Activated naive CD4-positive, alpha-beta T cell treated with anti-CD3 and anti-CD28 coated beads, Interleukin-2, amount 50 U/mL, for 16 hours (primary cell): ENCODE measurements at places on chromosomes 11 and 22.

DNA sequence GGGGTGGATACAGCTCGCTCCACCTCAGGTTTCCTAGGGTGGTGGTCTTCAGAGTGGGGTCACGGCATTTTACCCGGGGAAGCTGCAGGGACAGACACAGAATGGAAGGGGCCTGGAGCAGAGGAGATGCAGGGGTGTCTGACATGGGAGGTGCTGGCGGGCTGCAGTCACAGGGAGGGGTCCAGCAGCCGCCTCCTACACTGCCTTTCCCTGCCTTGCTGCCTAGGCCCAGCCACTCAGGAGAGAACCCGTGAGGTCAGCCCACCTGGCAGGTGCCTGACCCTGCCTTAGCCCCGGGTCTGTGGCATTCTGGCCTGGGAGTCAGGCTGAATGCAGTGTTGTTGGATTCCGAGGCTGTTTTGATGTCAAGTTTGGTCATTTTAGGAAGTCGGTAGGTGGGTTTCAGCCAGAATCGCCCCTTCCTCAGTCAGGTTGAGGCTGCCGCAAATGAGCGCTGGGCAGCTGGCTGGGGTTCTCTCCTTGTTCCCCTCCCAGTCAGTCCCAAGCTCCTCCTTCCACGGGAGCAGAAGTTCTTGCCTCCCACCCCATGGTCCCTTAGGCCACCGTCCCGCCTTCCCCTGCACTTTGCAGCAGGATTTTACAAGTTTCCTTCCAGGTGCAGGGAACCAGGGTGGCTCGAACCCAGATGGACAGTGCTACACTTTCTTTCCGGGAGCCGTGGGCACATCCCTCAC is 294.5 kb downstream of the TBC1D22A start:
- DNase-seq, result no peak

DNA sequence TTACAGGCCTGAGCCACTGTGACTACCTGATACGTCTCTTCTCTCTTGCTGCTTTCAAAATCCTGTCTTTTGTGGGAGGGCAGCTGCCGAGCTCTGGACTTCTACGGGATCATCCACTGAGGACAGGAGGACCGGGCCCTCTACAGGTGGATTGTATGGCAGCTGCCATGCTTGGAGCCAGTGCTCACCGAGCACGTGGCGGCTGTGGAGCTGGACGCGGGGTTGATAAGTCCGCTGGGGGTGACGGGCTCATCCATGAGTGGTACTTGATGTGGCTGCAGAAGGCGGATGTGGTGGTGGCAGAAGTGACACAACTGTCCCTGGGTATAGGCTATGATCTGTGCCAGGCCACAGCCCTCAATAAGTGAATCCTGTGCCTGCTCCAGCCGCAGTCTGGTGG is 1.8 kb upstream of the CYP2D6 start:
- DNase-seq, result no peak

- no peak for DNase-seq
These were observed 326.9 kb downstream of the CTTN start for GRCh38 chr11:70725278-70725677.

DNA sequence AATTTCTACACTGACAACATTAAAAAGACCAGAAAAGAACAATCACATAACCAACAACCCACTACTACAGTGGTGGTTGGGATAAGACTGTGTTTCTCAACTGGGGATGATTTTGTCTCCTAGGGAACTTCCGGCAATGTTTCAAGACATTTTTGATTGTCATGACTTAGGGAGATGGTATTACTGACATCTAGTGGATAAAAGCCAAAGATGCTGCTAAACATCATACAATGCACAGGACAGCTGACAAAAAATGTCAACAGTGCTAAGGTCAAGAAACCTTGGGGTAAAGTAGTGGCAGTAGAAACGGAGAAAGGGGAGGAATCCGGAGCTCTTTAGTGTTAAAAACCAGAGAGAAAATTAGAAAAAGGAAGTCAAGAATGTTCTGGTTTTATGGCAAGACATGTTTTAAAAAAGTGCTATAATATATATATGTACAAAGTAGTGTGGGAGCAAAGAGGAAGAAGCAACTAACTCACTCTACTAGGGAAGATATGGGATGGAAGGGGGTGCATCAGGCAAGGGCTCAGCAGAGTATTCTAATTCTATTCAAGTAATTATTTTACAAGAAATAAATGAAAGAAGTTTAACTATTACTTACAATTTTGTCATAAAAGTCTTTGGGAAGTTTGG is 37.2 kb downstream of the CKAP5 start:
- DNase-seq, result no peak

DNA sequence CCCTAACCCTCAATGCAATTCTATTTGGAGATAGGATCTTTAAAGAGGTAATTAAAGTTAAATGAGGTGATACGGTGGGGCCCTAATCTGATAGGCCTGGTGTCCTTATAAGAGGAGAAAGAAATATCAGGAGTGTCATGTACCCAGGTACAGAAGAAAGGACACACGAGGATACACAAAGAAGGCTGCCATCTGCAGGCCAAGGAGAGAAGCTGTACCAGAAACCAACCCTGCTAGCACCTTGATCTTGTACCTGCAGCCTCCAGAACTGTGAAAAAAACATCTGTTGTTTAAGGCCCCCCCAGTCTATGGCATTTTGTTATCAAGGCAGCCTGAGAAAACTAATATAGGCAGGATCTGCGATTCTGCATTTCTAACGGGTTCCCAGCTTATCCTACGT is 44.2 kb downstream of the FBXO7 start:
- DNase-seq, result no peak

DNA sequence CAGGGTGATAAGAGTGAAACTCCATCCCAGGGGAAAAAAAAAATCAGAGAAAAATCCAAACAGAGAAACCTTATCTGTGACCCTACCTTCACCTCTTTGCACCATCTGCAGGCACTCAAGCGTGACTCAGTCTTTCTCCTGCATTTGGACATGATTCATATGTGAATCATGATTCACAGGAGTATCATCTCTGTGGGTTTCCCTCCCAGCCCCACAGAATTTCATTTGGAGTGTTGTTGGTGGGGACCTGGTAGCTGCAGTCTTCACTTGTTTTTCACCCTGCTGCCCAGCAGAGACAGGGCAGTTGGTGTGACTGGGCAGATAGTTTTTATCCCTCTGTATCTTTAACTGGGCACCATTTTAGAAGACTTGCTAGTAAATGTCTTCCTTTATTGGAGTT is 75.7 kb downstream of the DEPDC5 start:
- peak; percentile 51 for DNase-seq

DNA sequence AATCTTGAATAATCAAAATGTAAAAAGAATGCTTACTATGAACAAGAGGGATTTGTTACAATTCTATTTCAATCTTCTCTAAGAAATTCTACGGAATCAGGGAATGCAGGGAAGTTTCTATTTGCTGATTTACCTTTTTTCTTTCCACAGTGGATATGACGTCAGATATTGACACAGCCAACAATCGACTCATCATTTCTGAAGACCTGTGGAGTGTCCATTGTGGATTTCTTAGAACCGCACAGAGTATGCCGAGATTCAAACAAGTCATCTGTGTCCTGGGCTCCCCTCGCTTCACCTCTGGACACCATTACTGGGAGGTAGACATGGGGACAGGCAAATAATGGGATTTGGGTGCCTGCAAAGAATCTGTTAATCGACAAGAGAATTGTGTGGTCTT is 4.1 kb upstream of the RFPL1 start:
- DNase-seq, result no peak

DNA sequence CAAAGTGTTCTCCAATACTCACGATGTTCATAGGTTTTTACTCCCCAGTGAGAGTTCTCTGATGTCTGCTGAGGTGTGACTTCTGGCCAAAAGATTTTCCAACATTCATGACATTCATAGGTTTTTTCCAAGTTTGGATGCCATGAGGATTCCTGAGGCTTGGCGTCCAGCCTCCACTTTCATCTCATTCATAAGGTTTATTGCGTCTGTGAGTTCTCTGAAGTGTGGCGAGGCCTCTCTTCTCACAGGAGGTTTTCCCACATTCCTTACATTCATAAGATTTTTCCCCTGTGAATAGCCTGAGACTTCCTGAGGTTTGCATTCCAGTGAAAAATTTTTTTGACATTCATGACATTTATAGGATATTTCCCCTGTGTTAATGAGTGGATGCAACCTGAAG is 1014.1 kb downstream of the LRRC4C start:
- DNase-seq, result no peak

DNA sequence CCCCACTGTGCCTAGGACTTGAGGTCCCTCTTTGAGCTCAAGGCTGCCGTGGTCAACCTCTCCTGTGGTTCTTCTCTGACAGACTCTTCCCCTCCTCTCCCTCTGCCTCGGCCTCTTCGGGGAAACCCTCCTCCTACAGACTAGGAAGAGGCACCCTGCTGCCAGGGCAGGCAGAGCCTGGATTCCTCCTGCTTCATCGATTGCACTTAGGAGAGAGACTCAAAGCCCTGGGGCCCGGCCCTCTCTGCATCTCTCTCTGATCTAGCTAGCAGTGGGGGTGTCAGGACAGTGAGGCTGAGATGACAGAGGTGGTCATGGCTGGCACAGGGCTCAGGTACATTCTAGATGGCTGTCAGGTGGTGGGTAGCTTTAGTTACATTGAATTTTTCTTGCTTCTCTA is 63.6 kb upstream of the EMID1 start:
- no peak for DNase-seq

GRCh38 chr11:128226106-128226716 is 361.1 kb downstream of the ETS1 start:
- peak; percentile 42 for DNase-seq

GRCh38 chr11:117819096-117820040 is 5.2 kb downstream of the FXYD2 start:
- no peak for DNase-seq

DNA sequence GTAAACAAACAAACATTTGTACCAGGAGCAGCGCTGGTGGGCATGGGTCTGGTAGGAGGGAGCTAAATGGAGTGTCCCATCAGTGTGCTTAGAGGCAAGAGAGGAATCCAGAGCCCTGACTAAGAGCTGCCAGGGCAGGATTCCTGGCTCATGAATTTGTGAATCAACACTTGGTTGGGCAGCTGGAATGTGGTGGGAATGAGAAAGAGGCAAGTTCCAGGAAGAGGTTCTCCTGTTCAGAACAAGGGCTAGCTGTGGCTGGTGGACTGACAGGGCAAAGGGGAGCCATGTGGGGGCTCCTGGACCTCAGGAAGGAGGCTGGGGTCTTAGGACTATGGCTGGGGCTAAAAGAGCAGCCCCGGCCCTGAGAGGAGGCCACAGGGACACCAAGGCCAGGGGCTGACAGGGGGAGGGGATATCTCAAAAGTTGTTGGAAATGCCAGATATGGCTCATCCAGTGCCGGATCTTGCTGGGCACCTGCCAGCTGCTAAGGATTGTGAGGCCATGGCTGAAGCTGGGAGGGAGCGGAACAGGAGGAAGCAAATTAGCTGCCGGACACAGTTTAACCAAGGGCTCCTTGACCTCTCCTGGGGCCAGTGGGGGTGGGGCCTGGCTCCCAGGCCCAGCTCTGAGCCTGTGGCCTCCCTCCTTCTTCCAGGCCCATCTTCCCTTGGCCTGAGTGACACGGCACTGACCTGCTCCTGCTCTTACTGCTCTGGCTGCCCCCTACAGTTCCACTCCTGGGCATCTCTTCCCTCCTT is 14.6 kb upstream of the P2RY6 start:
- no peak for DNase-seq

- DNase-seq, result no peak
These were observed 1090.0 kb downstream of the BRD1 start for GRCh38 chr22:48737461-48738203.

- DNase-seq, result no peak
These were observed 107.3 kb upstream of the CEP126 start for GRCh38 chr11:101807531-101807930.

- DNase-seq, result no peak
These were observed 41.0 kb upstream of the PARVG start for GRCh38 chr22:44139773-44140172.

GRCh38 chr11:46259971-46260560 is 17.4 kb upstream of the CREB3L1 start:
- DNase-seq, result no peak

DNA sequence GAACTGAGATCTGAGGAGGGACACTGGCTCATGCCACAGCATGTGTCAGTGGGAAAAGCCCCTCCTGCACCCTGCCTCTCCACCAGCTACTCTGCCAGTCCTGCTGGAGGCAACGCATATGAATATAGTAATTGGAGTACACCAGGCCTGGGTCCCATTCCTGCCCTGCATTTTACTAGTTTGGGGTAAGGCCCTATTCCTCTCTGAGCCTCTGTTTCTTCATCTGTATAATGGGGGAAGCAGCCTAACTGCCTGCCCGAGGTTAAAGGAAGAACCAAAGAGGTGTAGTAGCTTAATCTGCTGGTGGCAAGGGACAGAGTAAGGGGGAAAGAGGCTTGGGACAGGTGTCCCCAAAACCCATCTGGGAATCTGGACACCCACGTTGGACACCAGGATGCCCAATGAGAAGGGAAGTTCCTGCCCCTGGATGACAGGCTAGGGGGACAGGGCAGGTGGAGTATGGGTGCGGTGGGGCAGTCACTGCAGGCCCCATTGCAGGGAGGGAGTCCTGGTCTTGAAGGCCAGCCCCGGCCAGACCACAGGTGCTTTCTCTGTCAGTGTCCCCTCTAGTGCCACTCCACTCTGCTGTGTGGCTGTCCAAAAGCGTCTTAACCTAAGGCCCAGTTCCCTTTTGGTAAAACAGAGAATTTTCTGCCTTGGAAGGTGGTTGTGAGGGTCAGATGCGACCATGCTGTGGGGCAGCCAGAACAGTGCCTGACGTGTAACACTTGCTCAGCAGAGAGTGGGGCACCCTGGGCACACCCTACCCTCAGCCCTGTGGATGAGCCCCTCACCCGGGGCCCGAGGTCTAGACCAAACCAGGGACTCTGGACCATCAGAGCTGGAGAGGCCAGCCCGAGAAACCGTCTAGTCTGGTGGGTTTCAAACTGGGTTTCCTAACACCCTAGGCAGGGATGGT is 11.5 kb downstream of the TSKU start:
- no peak for DNase-seq

DNA sequence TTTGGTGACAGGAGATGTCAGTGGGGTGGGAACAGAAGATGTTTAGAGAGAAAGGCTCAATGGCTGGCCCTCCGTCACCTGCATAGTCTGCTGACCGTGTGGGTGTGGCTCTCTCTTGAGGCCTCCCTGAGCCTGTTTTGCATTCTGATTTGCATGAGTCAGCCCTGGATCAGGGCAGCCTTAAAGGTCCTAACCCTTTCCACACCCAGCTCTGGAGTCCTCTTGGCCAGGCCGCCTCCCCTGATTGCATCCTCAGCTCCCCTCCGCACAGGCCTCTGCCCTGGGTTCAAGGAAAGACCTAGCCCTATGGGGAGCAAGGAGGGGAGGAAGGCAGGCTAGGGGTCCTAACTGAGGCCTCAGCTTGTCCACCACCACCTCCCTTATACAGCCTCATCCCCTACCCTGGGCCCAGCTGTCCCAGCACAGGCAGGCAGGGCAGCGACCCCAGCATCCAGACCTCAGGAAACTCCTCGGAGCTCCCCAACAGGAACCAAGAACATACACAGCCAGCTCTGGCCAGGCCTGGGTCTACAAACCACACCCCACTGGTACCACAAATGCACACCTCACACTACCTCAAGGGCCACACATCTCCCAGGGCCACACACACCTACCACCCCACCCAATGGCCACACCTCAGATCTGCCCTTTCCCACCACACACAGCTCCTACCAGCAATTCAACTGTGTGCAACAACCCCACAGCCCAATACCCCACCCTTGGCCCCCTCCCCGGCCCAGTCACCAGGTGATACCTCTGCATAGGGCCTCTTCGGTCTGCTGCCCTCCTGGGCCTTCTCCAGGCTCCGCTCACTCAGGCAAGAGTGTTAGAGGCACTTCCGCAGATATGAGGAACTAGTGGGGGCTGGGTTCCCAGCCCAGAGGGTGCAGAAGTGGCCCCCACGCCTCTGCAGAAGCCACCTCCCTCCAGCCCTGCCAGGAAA is 13.7 kb downstream of the ARAP1 start:
- DNase-seq, result no peak
